ENCODE measurements at places on chromosomes 1 and 21. TPM values are rescaled to one million over a fixed set of nuclear protein-coding genes. Genes with fewer than 3 reads are reported as not detected.

- H3K27ac ChIP-seq: no peak overlapping the region
- DNase-seq: no peak
- H3K27me3 ChIP-seq: peaks cover 4% of the 10 kb centered on the region
- H3K4me3 ChIP-seq: no peak overlapping the region
- H3K36me3 ChIP-seq: no peaks in the 10 kb centered on the region
These were observed 40.2 kb downstream of the WNT9A start for GRCh38 chr1:227907439-227908015.

The CFH gene
- 21.2 TPM for total RNA-seq

The KLHDC9 gene
- 2.1 TPM for total RNA-seq

The SPOCD1 gene
- total RNA-seq: 36.0 TPM

DNA sequence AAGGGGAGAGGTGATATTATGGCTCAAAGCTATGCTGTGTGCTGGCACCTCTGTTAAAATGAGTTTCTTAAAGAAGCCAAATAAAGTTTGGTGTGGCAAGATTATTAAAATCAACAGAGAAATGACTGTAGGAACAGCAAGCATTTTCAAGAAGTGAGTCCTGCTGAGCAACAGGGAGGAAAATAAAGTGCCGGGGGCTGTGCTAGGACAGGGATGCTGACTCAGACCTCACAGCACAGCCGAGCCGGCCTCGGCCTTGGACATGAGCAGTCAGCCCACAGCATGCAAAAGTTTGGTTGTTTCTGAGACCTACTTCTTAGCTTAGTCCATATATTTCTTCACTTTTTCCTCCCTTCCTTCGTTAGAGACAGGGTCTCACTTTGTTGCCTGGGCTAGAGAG, 19.2 kb downstream of the CNIH3 start:
- H3K27ac ChIP-seq: peak overlapping the region; percentile 88
- peak; percentile 93 for DNase-seq
- peaks cover 47% of the 10 kb centered on the region for H3K36me3 ChIP-seq
- peak overlapping the region; percentile 66 for H3K4me3 ChIP-seq
- peaks cover 3% of the 10 kb centered on the region for H3K27me3 ChIP-seq

The SLC1A7 gene
- 0.13 TPM for total RNA-seq

- no peak overlapping the region for H3K4me3 ChIP-seq
- no peak for DNase-seq
- peaks cover 8% of the 10 kb centered on the region for H3K27me3 ChIP-seq
These were observed 89.0 kb downstream of the MIS18A start for GRCh38 chr21:32189688-32190483.

The OR2L5 gene
- not detected for total RNA-seq

GRCh38 chr1:22868331-22868730, 104.3 kb downstream of the LACTBL1 start:
- H3K27ac ChIP-seq: no peak overlapping the region
- peaks cover 42% of the 10 kb centered on the region for H3K36me3 ChIP-seq
- peaks cover 8% of the 10 kb centered on the region for H3K27me3 ChIP-seq

The FABP3 gene
- 2.2 TPM for total RNA-seq

The SV2A gene
- total RNA-seq: 26.0 TPM

The RAP1GAP gene
- not detected for total RNA-seq

- H3K27me3 ChIP-seq: peaks cover 11% of the 10 kb centered on the region
- H3K27ac ChIP-seq: no peak overlapping the region
- H3K4me1 ChIP-seq: peaks cover 7% of the 10 kb centered on the region
- DNase-seq: no peak
- H3K36me3 ChIP-seq: no peaks in the 10 kb centered on the region
These were observed 71.6 kb downstream of the CD2 start for GRCh38 chr1:116825720-116826438.

- DNase-seq: no peak
- no peaks in the 10 kb centered on the region for H3K4me1 ChIP-seq
- H3K27me3 ChIP-seq: peaks cover 65% of the 10 kb centered on the region
- H3K36me3 ChIP-seq: no peaks in the 10 kb centered on the region
- H3K27ac ChIP-seq: no peak overlapping the region
These were observed 10.5 kb upstream of the CNTN2 start for GRCh38 chr1:205032508-205032907.

The AMPD1 gene
- not detected for total RNA-seq

DNA sequence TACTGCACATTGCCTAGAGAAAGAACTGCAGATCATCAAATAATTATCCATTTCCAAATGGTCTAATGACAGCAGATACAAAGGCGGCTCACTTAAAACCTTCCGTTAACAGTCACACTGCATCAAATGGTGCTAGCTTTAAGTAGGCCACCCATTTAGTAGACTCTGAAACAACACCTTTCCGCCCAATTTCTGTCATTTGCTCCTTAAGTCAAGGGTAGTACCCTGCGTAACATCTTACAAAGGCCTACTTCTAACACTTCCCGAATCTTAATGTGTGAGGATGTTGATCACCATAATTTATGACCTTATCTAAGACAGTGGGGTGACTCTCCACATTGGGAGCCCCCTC, 692 bp upstream of the RALGPS2 start:
- H3K4me3 ChIP-seq: peak overlapping the region; percentile 86
- peak overlapping the region; percentile 20 for H3K27ac ChIP-seq
- peaks cover 18% of the 10 kb centered on the region for H3K36me3 ChIP-seq
- no peak for DNase-seq
- no peaks in the 10 kb centered on the region for H3K27me3 ChIP-seq
- peaks cover 52% of the 10 kb centered on the region for H3K4me1 ChIP-seq

DNA sequence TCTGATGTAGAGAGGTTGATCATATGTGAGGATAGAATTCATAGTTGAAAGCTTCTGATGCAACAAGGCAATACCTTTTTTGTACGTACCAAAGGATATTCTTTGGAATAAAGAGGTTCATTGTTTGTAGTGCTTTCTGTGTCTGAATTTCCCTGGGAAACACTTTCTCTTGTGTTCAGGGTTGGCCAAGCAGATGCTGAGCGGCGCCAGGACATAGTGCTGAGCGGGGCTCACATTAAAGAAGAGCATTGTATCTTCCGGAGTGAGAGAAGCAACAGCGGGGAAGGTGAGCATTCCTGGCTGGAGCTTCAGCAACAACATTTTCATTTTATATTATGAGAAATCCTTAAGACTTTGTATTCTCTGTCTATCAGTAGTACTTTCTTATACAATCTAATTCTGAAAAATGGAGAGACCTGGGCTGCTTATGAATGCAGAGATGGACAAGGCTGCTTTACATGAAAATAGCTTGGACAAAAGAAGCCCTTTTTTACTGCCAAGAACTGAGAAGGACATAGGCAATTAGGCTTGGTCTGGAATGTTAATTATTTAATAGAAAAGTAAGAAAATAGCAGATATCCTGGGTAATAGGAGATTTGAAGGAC, 85.2 kb downstream of the KIF1B start:
- no peak overlapping the region for H3K4me3 ChIP-seq
- no peak for DNase-seq
- H3K27ac ChIP-seq: no peak overlapping the region
- no peaks in the 10 kb centered on the region for H3K27me3 ChIP-seq

- no peaks in the 10 kb centered on the region for H3K4me1 ChIP-seq
- no peaks in the 10 kb centered on the region for H3K36me3 ChIP-seq
- H3K27me3 ChIP-seq: peaks cover 2% of the 10 kb centered on the region
- no peak overlapping the region for H3K27ac ChIP-seq
These were observed 18.8 kb downstream of the WNT9A start for GRCh38 chr1:227928811-227929375.

The FAM72D gene
- total RNA-seq: 2.2 TPM

The OR2L8 gene
- total RNA-seq: not detected

DNA sequence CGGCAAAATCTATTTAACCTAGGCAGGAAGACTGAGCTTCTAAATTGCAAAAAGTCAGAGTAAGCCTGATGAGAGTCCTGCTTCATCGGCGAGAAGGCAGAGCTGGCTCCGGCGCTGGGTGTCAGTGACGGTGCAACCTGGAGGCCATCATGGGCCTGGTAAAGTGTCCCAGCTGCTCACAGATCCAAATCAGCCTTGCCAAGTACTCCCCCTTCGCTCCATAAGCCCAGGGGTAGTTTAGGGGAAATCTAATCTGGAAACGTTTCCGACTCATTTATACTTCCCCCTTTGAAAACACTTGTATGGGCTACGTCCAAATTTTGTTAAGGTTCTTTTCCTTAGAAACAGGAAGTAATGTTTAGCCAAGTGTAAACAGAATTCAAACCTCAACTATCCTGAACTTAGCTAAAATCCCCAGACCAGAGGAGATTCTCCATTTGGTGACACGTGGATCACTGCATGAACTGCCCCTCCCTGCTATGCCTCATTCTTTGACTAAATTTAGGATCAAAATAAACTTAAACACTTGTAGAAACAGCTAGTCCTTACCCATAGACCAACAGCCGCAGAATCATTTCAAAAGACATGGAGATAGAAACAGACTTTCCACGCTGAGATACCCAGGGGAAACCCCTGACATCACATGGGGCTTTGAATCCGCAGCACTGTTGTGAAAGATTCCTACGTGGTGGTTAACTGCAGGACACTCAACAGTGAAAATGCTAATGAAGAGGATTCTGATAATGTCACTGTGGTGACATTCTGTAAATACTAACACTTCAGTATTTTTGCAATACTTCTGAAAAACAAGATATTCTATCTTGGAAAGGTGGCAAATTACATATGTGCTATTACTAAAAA, 172.7 kb downstream of the TGFBR3 start:
- peaks cover 20% of the 10 kb centered on the region for H3K36me3 ChIP-seq
- H3K27me3 ChIP-seq: peaks cover 1% of the 10 kb centered on the region
- DNase-seq: peak; percentile 3
- peak overlapping the region; percentile 77 for H3K27ac ChIP-seq
- H3K4me3 ChIP-seq: peak overlapping the region; percentile 22

The BEND5 gene
- total RNA-seq: not detected

DNA sequence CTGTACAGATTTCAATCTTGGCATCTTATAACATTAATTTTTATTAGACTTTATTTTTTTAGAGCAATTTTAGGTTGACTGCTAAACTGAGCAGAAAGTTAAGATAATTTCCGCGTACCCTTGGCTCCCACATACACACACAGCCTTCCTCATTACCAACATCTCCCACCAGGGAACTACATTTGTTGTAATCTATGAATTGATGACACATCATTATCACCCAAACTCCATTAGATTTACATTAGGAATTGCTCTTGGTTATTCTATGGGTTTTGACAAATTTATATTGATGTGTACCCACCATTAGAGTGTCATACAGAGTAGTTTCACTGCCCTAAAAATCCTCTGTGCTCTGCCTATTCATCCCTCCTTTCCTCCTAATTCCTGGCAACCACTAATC, 56.4 kb upstream of the GRIK3 start:
- H3K27ac ChIP-seq: no peak overlapping the region
- no peaks in the 10 kb centered on the region for H3K27me3 ChIP-seq
- H3K4me1 ChIP-seq: no peaks in the 10 kb centered on the region
- peaks cover 13% of the 10 kb centered on the region for H3K36me3 ChIP-seq
